ENCODE measurements at places on chromosomes 3 and 15.
A peak's percentile ranks its signal among the peaks of the same experiment; 100 is the strongest.

GRCh38 chr15:39794954-39795353, 12.3 kb upstream of the FSIP1 start:
- DNase-seq: no peak

DNA sequence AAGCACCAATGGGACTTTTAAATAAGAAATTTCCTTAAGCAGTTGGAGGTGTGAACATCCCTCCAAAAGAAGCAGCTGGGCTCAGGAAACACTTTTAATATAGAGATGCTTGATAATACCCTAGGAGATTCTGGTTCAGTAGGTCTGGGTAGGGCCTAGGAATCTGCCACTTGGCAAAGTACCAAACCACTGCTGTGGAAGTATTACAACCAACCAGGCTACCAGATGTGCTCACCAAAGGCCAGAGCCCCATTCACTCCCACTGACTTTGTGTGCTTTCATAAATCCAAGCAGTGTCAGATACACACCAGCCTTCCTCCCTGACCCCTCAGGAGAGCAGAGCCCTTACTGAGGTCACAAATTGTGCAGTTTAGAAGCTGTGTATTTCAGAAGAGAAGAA, 162.6 kb downstream of the CCNL1 start:
- peak; percentile 56 for DNase-seq

DNA sequence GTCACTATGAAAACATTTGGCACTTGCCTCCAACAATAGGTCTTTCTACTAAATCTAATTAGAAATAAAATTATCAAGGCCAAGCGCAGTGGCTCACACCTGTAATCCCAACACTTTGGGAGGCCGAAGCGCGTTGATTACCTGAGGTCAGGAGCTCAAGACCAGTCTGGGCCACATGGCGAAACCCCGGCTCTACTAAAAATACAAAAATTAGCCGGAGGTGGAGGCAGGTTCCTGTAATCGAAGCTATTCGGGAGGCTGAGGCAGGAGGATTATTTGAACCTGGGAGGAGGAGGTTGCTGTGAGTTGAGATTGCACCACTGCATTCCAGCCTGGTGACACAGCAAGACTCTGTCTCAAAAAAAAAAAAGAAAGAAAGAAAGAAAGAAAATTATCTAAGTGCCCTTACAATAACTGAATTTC, 1.6 kb upstream of the PLD1 start:
- DNase-seq: peak; percentile 82

GRCh38 chr3:109731639-109732473, 394.5 kb upstream of the DPPA4 start:
- peak; percentile 57 for DNase-seq

Data from fibroblast of mammary gland (primary cell).